ENCODE measurements at places on chromosomes 2 and 18. TPM values are rescaled to one million over a fixed set of nuclear protein-coding genes. Genes with fewer than 3 reads are reported as not detected.

GRCh38 chr2:28544405-28544921 is 48.6 kb downstream of the PLB1 start:
- no peak for DNase-seq

DNA sequence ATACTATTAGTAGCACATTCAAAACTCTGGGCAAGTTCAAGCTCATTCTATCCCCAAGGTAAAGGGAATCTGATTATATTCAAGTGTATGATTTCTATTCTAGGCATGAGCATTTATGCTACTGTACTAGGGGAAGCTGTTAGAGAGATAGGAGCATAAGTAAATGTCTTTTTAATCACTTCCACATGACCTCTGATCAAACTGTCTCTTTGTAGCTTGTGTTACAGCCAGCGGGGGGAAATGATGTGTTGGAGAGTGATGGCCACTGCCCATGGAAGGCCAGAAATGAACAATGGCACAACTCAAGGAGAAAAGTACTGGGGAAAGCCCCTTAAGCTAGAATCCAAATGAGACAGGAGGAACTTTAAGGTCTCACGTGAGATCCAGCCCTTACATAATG is 894.9 kb upstream of the CDH2 start:
- DNase-seq = no peak

GRCh38 chr2:236028066-236028465 is 140.1 kb downstream of the GBX2 start:
- DNase-seq = no peak

The NCKAP1 gene
- total RNA-seq = 79.4 TPM

The YPEL5 gene
- total RNA-seq = 25.5 TPM

DNA sequence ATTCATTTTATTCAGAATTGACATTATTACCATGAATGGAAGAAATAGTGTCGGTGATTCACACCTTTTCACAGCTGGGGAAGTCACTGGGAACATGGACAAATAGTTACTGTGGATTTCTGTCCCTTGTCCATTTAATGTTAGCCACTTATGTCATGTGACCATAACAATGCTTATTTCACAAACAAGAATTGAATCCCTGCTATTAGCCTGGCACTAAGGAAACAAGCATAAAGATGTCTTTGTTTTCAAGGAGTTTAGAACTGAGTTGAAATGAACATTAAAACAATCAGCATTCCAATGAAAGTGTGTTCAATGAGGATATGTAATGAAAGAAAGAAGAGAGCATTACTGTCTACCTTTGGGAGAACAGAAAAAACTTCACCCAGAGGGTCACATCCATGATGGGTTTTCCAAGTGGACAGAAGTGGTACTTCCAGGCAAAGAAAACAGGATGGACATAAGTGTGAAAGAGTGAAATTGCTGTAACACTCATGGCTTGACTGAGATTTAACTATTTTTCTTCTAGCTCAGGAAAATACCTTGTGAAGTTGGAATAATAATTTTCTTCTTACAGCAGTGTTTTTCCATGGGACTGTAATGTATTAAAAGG is 324.5 kb upstream of the UBE2E3 start:
- DNase-seq = no peak

DNA sequence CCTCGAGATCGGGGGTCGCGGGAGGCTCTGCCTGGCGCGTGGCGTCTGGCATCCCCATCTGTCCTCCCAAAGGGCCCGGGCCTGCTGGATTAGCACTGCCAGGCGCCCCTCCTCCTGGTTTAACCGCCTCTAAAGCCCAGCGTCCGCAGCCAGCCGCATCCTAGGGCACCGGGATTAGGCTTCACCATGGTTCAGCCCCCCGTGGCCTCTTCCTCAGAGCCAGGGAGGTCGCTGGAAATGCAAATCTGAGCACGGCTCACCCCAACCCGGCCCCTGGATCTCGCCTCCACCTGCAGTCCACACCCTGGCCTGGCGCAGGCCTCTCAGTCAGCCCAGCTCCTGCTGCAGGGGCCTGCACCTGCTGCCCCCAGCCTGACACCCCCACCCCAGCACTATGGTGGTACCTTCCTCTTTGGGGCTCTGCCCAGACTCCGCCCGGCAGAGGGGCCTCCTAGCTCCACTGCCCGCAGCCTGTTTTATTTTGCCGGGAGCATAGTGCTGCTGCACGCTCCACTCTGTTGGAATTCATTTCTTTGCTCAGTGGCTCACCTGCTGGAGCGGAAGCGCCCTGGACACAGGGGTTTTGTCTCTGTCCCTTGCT is 13.2 kb downstream of the PRELID3A start:
- no peak for DNase-seq

The OSBPL6 gene
- total RNA-seq = 18.3 TPM

DNA sequence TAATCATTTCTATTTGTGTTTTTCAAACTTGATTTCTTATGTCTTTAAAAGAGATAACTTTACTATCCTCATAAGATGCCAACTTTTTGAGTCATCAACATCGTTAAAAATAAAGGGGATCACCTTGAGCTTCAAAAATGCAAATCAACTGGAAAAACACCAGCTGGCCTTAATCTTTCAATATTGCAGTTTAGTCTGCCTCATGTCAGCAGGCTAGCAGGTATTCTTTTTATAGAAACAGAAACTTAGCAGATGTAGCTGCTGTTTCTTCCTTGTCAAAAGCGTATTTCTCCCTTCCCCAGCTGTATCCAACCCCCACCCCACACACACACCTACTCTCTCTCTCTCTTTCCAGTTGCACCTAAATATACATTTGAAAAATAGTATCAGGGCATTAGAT is 154.1 kb upstream of the ZNF804A start:
- no peak for DNase-seq

DNA sequence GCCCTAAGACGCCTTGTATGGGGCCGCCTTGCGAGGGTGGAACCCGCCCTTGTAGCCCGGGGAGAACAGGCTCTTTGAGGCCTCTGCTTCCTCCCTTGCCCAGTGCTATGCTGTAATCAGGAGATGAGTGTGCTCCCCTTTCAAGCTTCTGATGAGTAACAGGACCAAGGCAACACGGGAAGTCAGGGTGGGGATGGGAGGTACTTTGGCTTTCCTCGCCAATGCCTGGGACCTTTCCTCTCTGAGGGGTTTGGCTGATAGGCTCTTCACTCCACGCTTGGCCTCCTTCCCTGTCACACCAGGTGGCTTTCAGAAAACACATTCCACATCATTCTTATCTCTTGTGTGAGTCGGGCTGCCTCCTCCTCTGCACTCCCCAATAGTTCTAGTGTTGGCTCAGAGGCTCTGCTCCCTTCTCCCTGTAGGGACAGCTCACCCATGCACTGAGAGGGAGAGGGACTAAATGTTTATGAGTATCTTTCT is 223.7 kb upstream of the TRIB2 start:
- DNase-seq = peak; percentile 92

DNA sequence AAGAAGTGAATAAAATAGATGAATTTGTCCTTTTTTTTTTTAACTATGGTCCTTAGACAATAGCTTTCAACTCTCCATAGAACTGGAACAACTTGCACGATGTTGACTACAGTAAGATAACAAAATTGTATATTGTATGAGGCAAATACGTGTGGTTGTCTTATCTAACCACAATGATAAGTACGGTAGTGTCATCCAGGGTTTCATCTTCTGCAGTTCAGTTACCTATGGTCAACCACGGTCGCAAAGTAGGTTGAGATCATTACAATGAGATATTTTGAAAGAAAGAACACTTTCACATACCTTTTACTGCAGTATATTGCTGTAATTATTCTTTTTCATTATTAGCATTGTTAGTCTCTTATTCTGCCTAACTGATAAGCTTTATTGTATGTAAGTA is 295.2 kb downstream of the PARD3B start:
- DNase-seq = no peak

DNA sequence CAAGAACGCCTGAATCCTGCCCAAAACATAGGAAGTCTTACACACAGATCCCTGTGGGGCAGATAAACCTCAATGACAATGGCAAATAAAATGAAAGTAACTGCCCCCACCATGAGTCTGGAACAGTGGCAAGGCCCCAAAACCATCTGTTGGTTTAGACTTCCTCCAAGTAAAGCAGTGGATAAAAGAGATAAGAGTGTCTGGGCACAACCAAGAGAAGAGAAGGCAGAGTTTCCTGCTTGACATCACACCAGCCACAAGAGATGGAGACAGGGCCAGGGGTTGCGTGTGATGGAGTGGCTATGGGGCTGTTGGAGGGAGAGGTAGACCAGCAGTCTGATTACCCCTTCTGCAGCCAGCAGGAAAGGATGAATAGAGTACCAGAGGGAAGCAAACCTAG is 212.1 kb upstream of the POU3F3 start:
- no peak for DNase-seq

- DNase-seq = peak; percentile 18
Observed at GRCh38 chr18:48813833-48814489, 136.8 kb downstream of the SMAD7 start.

The DLGAP1 gene
- total RNA-seq = not detected

The LINC00305 gene
- not detected for total RNA-seq

DNA sequence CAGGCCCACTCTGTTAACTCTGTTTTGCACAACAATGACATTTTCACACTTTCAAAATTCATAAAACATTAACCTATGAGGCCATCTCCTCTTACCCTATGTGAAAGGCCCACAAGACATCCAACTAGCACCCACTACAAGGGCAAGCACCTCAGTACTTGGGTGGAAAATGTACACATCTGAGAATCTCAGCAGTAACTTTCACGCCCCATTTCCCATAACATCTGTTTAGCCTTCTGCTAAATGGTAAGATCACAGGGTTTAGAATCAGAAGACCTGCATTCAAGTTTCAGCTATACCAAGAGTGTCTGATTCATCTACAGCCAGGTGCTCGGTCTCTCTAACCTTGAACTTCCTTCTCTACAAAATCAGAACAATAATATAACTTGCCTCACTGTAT is 89.2 kb downstream of the SP100 start:
- no peak for DNase-seq

DNA sequence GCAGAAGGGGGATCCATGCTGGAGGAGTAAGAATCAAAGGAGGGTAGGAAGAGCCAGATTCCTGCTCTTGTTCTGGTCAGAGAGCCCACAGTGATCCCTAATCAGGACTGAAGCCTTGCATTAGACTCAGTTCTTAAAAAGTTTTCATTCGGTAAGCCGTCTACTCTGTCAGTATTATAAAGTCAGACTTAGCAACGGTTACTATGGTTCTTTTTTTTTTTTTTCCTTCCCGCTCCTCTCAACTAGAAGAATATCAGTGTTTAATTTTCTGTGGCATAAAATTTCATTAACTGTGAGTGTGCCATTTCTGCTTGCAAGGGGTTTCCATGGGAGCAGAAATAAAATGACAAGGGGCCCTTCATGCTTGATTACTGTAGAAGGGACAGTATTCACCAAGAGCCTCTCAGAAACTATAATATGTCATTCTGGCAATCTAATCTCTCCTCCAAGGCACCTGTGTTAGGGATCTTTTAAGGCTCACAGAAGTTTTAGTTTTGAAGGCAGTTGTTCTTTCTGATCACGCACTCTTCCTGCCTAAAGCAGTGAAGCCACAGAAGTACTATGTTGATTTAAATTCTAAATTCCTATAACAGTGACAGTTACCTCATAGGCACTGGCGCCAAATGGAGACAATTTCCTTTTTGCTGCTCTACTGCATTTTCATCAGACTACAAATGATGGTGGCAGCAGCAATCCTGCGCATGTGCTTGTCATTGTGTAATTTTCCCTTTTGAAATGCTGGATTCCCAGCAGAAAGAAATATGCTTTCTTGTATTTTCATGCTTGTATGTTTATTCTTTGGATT is 57.0 kb downstream of the OSBPL6 start:
- DNase-seq = no peak

DNA sequence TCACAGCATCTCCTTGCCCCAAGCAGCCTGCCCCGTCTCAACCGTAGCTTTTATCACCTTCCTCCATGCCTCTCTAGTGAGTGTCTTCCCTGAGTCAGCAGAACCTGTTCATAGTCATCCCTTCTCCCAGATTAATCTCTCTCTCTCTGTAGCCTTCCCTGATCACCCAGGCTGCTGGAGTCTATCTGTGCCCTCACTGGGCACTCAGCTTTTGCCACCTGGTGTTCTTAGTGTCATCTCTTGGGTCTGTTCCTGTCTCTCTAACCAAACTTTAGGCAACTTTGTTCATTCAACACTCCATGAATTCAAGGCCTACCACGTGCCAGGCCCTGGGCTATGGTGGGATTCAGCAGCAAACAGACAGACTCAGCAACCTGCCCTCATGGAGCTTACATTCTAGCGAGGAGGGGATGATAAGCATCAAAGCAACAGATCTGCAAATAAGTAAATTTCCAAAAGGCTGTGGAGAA is 159.1 kb downstream of the SMAD7 start:
- no peak for DNase-seq

The SULT1C2 gene
- 2.3 TPM for total RNA-seq

DNA sequence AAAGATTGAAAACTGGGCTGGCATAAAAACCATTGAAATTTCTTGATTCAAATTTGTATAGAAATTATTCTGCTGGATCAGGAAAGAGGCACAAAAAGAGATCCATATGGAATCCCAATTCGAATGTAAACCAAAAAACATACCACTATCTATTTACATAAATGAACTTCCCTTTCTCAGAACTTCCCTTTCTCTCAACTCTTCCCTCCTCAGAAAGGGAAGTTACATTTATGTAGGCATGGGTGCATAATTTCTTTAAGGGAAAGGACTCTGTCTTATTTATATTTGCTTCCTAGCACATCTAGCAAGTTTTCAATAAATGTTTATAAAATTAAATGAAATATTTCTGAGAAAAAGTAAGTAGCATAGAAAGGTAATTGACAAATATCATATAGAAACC is 398.1 kb upstream of the ATP5MC3 start:
- no peak for DNase-seq

The ARMC9 gene
- 11.0 TPM for total RNA-seq

The UGT1A6 gene
- total RNA-seq = not detected

DNA sequence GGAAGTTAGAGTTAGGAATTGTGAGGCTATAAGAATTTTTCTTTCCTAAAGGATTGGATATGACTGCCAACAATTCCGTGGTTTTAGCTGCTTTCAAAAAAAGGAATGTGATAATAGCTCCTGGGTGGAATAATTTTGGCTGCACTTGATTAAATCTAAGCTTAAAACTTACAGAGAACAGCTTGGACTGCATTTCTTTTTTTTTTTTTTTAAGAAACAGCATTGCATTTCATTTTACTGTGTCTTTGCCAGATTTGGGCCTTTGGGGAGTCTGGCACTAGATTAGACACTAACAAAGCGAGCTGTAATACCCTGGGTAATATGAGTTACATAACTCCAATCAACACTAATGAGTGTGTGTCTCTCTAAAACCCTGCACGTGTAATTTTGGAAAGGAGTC is 37.8 kb upstream of the ZNF397 start:
- DNase-seq = no peak

- no peak for DNase-seq
Observed at GRCh38 chr2:70986499-70987189, 8.0 kb downstream of the TEX261 start.

The ST6GAL2 gene
- 1.6 TPM for total RNA-seq

- peak; percentile 81 for DNase-seq
Observed at GRCh38 chr2:12619975-12620374, 96.8 kb upstream of the TRIB2 start.

DNA sequence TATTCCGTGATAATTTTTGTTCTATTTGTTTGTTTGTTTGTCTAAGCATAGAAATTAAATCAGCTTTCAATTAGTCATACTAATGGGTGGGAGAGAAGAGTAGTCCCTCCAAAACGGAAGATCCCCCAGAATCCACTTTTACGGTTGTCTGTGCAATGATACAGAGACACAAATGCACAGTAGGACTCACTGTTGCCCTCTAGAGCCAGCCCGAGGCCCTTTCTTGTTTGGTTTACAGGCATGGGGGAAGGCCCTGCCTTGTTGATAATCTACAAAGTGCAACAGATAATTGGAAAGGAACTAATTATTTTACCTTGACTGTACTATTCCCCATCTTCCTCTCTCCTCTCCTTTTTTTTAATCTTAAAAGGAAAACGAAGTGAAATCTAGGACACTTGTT is 121.1 kb downstream of the ACOXL start:
- no peak for DNase-seq
